ENCODE measurements at places on chromosomes 5 and 9. TPM values are rescaled to one million over a fixed set of nuclear protein-coding genes. Genes with fewer than 3 reads are reported as not detected.

ZBTB26 gene
- 1.5 TPM for total RNA-seq

DNA sequence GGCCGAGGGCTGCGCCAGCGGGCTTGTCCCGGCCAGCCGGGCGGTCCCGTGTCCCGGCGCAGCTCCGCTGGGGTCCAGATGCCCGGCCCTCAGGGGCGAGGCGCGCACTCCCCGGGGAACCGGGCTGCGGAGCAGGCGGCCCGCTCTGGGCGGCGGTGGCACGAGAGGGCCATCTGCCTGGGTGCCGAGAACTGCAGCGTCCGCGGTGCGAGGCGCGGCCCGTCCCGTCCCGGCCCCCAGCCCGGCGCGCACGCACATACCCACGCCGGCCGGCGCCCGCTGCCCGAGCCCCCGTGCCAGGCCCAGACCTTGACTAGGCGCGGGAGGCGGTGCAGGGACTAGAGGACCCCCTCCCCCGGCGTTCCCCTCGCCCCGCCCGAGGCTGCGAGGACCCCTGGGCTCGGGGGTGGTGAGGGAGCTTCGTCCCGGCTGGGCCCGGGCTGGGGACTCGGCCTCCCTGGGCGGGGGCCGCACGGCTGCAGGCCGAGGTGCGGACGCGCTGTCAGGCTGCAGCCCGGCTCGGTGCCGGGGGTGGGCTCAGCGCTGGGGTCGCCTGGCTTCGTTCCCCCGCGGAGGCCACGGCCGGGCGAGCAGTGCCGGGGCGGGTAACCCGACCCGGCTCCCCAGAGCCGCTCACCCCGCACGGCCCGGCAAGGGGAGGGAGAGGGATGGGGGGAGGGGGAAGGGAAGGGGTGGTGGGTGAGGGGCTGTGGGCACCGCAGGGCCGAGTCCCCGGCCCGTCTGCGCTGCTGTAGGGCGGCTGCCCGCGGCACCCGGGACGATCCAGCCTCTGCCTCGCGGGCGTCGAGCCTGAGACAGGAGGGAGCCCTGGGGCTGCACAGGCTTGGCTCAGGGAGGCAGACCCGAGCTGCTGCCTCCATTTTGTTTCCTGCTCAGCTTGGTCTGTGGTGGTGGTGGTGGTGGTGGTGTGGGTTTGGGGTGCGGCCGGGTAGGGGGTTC is 1.2 kb upstream of the NSD1 start:
- H3K27ac ChIP-seq = peak overlapping the region; percentile 84
- no peaks in the 10 kb centered on the region for H3K36me3 ChIP-seq
- H3K27me3 ChIP-seq = no peaks in the 10 kb centered on the region
- H3K4me3 ChIP-seq = peak overlapping the region; percentile 89

GRCh38 chr9:4986296-4986695 is 1.2 kb downstream of the JAK2 start:
- DNase-seq = no peak
- H3K27me3 ChIP-seq = no peaks in the 10 kb centered on the region
- no peaks in the 10 kb centered on the region for H3K36me3 ChIP-seq
- H3K4me1 ChIP-seq = peaks cover 5% of the 10 kb centered on the region
- peak overlapping the region; percentile 95 for H3K27ac ChIP-seq

- no peaks in the 10 kb centered on the region for H3K4me1 ChIP-seq
- H3K36me3 ChIP-seq = no peaks in the 10 kb centered on the region
- no peak overlapping the region for H3K27ac ChIP-seq
- H3K27me3 ChIP-seq = no peaks in the 10 kb centered on the region
Observed at GRCh38 chr5:14771189-14771588, 100.4 kb downstream of the ANKH start.

GRCh38 chr9:114460513-114461199 is 44.6 kb downstream of the WHRN start:
- no peak for DNase-seq
- H3K4me3 ChIP-seq = no peak overlapping the region
- H3K27ac ChIP-seq = no peak overlapping the region
- H3K27me3 ChIP-seq = no peaks in the 10 kb centered on the region
- H3K36me3 ChIP-seq = no peaks in the 10 kb centered on the region
